ENCODE measurements at places on chromosomes 3 and 15.
A peak's percentile ranks its signal among the peaks of the same experiment; 100 is the strongest.

DNA sequence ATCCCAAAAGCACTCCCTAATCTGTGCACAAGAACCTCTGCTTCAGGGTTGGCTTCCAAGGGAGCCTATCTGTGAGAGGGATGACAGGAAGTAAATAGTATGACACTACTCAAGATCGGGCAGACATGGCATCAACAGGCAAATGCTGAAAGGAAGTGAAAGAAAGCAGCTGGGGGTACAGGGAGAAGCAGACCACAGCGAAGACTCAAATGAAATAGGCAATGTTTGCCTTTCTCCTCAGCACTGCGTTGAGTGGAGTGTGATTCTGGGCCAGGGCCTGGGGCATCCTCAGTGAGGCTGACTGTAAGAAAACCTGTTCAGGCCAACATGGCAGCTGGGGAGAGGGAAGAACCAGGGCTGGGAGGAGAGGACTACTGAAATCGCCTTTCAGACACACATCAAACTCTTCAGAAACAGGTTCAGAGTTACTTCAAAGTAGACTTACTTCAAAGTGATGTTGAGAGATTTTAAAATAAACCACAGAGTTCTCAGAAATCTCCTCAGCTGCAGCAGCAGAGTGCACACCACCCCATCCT lies 96.6 kb downstream of the SLC9A9 start:
- DNase-seq: peak; percentile 4

- DNase-seq: no peak
Measured at GRCh38 chr3:55895897-55896566, 408.9 kb upstream of the WNT5A start.

- DNase-seq: no peak
Measured at GRCh38 chr15:39908186-39908585, 11.9 kb downstream of the GPR176 start.

- no peak for DNase-seq
Measured at GRCh38 chr3:21830541-21830940, 79.5 kb upstream of the ZNF385D start.

GRCh38 chr3:169923189-169923588 lies 11.8 kb downstream of the SAMD7 start:
- DNase-seq: no peak

- DNase-seq: no peak
Measured at GRCh38 chr15:50077651-50078050, 41.4 kb downstream of the ATP8B4 start.

- DNase-seq: no peak
Measured at GRCh38 chr15:29838352-29839010, 16.2 kb upstream of the TJP1 start.

DNA sequence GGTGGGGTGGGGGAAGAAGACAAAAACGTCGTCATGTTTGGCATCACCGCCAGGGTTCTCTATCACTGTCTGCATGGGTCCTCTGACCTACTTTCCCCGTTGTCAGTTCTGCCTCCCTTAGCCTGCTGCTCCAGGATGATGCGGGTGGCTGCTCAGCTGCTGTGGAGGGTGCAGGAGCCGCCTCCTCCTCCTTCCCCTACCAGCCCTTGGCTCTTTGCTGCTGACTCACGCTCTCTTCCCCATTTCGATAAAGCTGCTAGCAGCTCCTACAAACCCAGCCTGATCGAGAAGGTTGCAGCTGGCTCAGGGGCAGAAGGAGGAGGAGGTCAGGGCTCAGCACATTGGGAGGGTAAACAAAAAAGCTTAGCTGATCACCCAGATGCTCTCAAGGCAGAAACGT lies 49.5 kb upstream of the SEC13 start:
- DNase-seq: no peak

GRCh38 chr3:42780892-42781700 lies 8.0 kb upstream of the CCDC13 start:
- DNase-seq: peak; percentile 46

All from memory B cell (primary cell).